ENCODE measurements at places on chromosomes 2 and 18. TPM values are rescaled to one million over a fixed set of nuclear protein-coding genes. Genes with fewer than 3 reads are reported as not detected.
A peak's percentile ranks its signal among the peaks of the same experiment; 100 is the strongest.

IL36A gene
- not detected for total RNA-seq

FLACC1 gene
- 0.56 TPM for total RNA-seq

NPPC gene
- not detected for total RNA-seq

CHRNG gene
- total RNA-seq, result not detected

ANKRD62 gene
- total RNA-seq, result not detected

MFSD6 gene
- 1.2 TPM for total RNA-seq

CEBPZOS gene
- 11.1 TPM for total RNA-seq

PARD3B gene
- total RNA-seq, result 13.5 TPM

IL36G gene
- total RNA-seq, result not detected

DNA sequence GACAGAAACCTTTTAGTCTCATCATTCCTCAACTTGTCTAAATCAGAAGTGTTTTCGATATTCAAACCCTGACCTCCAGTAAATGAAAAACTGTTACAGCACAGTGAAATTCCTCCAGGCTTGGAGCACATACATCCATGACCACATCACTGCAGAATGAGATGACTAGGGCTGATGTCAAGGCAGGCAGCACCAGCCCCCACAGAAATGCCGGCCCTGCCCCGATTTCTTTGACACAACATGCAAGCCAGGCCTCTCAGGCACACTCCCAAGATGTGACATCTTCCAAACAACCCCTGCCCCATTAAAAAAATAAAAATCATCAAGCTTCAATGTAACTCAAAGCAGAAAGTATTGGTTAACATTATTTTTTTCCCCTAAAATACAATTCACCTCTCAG, 103.3 kb downstream of the CTAGE1 start:
- DNase-seq, result no peak

DNA sequence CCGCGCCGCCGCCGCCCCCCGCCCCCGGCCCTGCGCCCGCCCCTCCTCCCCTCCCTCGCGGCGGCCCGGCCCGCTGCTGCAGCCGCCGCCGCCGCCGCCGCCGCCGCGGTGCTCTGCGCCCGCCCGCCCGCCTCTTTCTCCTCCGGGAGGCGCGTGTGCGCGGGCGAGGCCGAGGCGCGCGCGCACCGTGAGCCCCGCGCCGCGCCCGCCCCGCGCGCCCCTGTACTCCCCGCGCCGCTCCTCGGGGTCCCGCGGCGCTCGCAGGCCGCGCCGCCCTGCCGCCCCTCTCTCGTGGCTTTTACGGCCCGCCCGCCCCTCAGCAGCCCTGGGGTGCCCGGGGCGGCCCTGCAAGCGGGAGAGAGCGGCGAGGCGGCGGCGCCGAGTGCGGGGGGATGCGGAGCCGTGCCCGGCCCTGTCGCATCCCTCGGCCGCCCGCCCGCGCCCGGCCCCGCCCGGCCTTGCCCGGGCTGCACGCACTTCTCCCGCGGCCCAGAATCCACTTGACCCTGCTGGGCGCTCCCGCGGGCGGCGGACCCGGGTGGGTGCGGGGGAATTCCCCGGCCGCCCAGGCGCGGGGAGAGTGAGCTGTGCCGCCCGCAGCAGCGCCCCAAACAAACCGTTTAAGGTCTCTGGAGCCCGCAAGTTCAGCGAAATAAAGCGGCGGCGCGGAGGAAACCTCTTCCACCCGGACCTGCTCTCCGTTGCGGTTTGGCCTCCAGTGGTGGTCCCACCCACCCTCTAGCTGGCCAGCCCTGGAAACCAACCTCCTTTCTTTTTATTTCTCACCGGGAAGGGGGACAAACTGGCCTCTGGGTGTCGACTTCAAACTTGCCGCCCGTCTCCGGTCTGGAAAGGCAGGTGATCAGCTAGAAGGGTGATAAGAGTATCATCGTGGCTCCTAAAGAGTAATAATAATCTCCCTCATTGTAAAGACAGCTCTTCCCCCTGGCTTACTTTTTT, 37.4 kb downstream of the AFF3 start:
- DNase-seq, result no peak

- no peak for DNase-seq
Observed at GRCh38 chr2:38534746-38535403, 67.9 kb downstream of the HNRNPLL start.

DNA sequence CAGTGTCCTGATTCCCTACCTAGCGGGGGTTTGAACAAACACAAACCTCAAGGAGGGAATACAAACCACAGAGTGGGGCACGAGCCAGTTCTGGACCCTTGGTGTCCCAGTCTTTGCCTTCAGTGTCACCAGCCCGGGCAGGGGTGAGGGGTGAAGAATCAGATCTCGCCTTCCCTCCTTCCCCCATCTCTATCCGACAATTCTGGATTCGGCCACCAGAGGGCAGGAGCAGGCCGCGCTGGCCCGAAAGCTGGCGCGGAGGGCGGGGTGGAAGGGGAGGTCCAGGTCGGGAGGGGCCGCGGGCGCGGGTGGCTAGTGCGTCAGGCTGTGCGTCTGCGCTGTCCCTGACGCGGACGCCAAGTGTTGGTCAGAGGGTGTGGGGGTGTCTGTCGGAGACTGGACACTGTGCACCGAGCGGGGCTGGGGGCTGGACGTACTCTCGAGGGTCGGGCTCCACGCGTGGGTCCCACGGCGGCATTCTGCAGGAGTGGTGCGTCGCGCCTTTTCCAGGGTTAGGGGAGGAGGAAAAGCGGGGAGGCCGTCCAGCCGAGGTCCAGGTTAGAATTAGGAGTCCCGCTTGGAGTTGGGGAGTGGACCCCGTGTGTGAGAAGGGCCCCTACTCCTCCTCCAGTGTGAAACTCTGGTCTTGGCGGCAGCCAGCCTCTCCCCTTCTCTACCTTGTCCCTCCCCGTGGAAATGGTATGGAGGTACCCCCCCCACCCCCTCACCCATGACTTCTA, 2.9 kb upstream of the CRYBA2 start:
- DNase-seq, result no peak

DNA sequence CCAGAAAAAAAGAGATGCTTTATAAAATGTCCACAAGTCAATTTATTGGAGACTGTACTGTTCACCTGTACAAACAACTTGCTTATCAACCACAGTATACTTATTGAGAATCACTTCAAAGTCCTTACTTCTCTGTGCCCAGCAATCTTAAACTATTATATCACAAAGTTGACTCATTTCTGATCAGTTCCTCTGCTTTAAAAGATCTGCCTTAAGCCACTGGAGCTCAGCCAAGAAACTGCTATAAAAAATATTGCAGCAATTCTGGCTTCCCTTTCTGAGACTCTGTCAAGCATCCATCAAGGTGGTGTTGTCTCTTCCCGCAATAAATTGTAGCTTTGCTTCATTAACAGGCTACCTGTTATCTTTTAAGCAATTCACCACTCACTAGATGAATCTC, 375.2 kb upstream of the SPHKAP start:
- DNase-seq, result no peak

- no peak for DNase-seq
Observed at GRCh38 chr2:237665713-237666143, 38.3 kb downstream of the LRRFIP1 start.

DNA sequence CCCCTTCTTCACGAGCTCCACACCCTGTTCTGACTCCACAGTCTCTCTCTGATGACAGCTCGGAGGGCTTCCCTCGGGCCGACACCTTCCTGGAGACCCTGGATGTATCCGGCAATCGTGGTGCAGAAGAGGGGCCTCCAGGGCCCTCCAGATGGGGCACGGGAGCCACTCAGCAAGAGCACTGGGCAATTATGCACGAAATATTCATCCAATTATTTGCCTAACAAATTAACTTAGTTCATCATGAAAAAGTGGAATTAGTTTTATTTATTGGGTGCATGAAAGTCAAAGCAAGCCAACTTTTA, 277.3 kb upstream of the HDAC4 start:
- DNase-seq, result no peak

GRCh38 chr18:73959352-73959751, 188.3 kb downstream of the FBXO15 start:
- DNase-seq, result no peak

- peak; percentile 57 for DNase-seq
Observed at GRCh38 chr2:67840460-67841068, 222.2 kb downstream of the C1D start.

- DNase-seq, result no peak
Observed at GRCh38 chr2:202014318-202014717, 19.3 kb upstream of the FZD7 start.

DNA sequence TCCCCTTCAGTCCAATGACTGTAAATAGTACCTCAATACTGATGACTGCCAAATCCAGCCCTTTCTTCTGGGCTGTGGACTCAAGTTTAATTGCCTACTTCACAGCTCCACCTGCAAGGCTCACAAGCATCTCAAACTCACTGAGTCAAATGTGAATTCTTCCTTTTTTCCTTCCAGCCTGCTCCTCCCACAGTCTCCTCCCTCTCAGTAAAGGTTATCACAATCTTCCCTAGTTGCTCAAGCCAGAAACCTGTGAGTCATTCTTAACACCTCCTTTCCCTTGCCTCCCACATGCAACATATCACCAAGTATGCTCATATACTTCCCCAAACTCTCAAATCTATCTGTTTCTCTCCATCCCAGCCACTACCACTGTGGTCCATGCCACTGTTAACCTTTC, 3.7 kb upstream of the MFSD6 start:
- DNase-seq, result no peak

DNA sequence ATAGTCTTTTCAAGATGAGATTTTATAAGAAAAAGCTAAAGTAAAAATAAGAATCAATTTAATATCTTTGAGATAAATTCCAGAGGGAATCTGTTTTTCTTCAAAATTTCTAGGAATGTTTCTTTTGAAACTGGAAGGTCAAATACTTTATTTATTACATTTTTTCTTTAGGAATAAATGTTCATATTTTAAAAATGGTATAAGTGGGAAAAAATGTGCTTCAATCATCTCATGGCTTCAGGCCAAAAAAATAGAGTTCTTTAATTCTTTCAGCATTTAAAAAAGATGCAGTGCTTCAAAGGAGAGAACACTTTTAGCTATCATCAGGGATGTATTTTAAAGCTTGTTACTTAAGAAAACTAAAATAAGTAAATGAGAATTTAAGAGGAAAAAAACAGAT, 110.6 kb downstream of the NEB start:
- no peak for DNase-seq

- no peak for DNase-seq
Observed at GRCh38 chr2:169438466-169439072, 40.7 kb upstream of the BBS5 start.

- DNase-seq, result no peak
Observed at GRCh38 chr2:3325458-3326181, 52.0 kb downstream of the EIPR1 start.
